ENCODE measurements at places on chromosomes 5 and 9.

DNA sequence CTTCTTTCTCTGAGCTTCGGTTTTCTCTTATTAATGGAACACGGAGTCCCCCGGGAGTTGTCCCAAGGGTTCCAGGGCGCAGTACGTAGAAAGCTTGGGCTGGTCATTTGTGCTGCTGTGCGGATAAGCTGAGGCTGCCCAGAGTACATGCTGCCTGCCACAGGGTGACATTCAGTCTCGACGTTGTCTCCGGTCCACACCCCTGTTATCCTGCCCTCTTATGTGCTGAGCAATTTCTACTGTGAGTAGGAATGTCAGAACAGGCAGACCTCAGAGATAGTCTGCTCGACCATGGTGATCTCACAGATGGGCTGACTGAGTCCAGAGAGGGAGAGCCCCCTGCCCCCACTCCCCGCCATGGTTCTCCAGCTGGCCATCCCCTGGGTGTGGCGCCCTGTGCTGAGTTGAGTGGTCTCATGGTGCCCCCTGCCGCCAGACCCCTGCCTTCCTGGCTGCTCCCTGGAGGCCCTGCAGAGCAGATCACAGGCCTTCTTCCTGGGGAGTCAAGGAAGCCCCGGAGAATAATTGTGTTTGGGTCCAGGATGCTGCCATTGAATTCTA lies 124.0 kb downstream of the RGS3 start:
- DNase-seq = no peak

GRCh38 chr5:39159811-39160490 lies 59.4 kb downstream of the FYB1 start:
- DNase-seq = no peak

DNA sequence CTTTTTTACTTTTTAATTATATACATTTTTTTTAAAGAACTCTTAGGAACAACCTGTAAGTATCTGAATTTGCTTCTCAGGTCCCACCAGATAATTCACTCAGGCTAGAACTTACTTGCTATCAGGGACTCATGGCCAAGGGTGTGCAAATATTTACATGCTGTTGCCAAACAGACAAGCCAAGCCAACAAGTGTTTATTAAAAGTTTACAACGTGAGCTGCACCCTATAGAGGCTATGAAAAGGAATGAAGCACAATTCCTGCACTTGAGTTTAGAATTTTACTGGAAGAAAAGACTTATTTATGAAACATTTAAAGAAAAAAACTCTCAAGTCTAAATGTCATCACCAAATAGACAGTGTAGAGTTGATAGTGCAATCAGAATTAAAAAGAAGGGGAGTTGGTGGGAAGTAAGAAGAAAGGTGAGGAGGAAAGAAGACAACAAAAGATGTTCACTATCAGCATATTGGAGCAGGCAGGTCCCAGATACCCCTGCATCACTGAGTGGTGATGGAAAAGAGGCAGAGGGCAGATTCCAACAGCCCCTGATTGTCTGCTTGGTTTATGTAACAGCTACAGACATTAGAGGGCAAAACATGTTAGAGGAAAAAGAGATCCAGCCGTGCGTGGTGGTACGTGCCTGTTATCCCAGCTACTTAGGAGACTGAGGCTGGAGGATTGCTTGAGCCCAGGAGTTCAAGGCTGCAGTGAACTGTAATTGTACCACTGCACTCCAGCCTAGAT lies 32.8 kb downstream of the SH3RF2 start:
- no peak for DNase-seq

DNA sequence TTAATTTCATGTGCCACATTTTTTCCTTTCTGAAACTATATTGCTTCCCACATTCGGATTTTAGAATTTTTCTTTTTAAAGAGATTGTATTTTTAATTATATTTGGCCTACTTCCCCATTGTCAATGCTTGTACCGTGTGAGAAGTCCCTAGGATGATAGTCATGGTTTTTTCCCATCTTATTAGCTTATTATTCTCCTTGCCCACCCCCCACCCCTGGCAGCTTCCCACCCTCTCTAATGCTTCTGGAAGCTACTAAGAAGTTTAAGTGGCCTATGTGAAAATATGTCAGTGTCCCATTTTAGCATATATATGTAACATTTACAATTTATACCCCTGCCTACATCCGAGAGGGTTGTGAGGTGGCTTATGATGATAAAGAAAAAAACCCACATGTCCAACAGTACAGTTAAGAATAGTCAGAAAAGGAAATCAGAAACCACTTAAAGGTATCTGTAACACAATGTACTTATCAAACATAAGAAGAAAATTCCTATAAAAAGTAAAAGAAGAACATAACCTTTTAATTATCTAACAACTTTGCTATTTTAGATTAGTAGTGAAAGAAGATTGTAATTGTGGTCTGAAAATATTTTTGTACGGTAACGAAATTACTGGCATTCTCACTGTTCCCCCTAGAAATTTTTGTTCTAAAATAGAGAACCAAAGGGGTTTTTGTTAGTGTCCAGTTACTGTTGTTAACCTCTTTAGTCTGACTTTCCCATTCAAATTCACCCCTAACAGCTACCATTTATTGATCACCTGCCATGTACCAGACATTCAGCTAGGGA lies 62.1 kb downstream of the SLC44A1 start:
- no peak for DNase-seq

DNA sequence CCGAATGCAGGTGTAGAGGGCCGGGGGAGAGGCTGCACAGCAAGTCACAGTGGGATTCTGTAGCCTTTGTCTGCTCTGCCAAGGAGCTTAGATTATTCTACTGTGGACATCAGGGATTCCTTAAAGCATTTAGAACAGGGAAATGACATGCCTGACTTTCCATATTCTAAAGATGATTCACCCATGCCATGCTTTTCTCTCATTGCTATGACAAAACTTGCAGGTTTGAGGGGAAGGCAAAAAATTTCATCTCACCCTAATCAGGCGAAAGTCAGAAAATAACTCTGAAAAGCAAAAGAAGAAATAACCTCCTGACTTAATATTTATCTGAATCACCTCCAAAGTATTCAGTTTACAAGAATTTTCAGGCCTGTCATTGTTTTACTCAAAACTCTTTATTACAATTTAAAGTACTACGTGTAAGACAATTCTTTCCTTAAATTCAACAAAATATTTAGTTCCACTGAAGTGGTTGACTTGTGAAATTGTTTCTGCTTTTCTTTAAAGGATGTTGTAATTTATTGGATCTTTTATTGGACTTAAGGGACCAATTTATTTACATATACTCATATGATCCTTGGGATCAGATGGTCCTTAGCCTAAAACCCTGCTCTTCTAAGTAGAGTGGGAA lies 30.0 kb upstream of the GAS1 start:
- peak; percentile 79 for DNase-seq

GRCh38 chr5:95235439-95235982 lies 49.4 kb downstream of the MCTP1 start:
- DNase-seq = no peak

GRCh38 chr5:171379961-171380360 lies 7.7 kb upstream of the NPM1 start:
- no peak for DNase-seq

DNA sequence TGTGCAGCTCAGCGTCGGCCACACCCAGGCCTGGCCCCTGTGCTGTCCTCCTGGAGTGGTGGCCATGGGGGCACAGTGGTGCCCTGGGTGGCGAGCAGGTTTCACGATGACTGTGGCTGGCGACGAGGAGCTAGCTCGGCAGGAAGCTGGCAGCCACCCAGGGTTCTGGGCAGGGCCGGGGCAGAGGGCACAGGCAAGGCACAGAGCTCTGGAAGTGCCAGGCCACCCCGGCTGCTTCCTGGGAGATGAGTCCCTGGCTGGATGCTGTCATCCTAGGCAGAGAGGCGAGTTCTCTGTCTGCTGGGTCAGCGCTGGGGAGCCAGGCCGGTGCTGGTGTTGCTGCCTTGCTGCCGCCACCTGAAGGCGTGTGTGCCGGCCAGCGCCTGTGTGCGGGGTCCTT lies 51.7 kb downstream of the RXRA start:
- peak; percentile 37 for DNase-seq

DNA sequence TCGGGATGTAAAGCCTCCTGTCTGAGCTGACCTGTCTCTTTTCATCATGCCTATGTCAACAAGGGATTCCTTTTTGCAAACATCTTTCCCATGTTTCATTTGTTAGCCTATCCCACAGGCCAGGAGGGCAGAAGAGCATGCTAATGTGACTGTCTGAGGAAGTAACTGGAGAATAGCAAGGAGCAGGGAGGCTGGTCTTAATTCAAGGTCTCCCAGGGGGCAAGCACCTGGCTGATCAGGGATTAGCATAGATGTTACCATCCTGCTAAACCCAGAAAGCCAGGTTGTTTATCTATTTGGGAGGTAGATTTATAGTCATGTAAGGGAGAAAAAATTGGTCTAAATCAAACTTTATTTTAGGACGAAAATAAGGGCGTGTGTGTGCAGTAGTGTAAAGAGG lies 36.7 kb upstream of the MAP1B start:
- no peak for DNase-seq

DNA sequence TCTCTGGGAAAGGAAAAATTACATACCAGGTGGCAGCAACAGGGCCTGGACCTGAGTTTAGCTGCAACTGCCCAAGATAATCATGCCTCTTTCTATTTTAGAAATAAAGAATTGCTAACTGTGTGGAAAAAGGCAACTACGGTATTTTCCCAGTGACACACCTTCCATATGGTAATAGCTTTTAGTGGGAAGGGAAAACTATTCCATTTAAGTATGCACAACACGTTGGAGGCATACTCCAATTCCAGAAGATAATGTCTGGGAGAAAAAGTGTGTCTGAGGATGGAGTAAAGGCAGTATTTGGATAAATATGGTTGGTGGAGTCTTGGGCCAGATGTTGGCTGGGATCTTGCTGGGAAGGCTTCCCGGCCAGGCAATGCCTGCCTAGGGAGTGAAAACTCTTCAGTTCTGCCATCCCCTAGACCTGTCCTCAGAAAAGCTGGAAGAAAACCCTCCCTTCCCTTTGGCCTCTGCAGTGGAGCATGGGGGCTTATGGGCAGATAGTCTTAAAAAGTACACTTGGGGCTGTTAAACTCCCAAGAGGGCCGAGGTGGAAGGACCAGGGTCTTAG lies 40.6 kb downstream of the SH3PXD2B start:
- no peak for DNase-seq

DNA sequence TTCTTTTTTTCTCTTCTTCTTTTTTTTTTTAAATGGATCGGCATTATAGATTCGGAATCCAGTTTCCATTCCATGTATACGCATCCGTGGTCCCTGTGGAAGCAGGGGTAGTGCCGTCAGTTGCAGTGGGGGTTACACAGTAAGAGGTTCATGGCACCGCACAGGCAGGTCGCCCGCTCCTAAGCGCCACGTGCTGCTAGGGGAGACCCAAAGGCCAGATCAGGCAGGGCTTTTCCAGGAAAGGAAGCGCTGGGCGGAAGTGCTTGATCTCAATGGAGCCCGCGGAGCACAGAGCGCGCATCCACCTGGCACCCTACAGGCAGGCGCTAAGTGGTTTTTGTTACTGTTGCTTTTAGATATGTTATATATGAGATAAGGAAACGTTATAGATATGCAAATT lies 174.8 kb upstream of the OR13F1 start:
- no peak for DNase-seq

DNA sequence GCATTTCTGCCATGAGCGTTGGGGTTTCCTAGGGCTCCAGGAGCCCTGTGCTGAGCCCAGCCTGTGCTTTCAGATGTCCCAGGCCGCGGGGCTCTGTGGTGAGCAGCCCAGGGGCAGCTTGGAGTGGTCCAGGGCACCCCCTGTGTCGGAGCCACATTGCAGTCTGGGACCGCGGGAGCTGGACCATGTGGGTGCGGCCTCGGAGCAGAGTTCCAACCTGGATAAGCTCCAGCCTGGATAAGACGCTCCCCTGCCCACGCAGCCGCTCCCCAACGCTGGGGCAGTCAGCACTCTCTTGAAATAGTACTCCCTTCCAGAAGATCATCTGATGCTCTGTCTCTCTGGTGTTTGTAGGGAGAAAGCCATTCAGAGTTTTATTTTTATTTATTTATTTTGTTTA lies 111.1 kb downstream of the WNK2 start:
- DNase-seq = no peak

DNA sequence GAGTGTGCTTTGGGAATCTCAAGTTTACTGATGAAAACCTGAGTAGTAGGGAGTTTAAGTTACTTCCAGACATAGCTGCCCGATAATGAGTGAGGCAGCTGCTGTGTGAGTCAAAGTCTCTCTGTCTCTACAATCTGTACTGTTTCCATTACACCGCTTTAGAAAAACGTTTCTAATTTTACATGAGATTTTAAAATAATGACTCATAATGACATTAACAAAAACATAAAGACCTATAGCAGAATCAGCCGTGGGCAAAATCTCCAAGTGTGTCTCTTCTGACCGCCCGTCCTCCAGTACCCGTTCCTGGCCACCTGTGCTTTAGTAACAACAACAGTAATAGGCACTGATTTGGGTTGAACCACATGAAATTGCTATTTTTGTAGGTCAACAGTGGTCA lies 69.6 kb upstream of the PRRC1 start:
- peak; percentile 91 for DNase-seq

GRCh38 chr5:20105915-20106314 lies 117.9 kb upstream of the CDH18 start:
- no peak for DNase-seq

DNA sequence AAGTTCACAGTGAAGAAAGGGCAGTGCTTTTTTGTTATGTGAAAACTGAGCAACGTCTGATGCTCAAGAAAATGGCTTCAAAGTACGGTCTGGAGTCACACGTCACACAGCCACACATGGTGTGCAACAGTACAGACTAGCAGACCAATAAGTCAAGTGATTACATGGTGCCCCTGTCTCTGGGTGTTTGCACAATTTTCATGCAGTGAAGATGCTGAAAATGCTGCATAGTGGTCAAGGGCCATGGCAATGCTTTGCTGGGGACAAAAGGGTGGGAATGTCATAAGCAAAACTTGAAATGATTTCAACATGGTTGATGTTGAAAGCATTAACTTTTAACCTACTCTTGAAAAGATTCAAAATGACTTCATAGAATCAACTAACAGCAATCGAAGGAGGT lies 231.2 kb downstream of the EBF1 start:
- no peak for DNase-seq

GRCh38 chr5:150457121-150457520 lies 7.6 kb upstream of the RPS14 start:
- DNase-seq = no peak

DNA sequence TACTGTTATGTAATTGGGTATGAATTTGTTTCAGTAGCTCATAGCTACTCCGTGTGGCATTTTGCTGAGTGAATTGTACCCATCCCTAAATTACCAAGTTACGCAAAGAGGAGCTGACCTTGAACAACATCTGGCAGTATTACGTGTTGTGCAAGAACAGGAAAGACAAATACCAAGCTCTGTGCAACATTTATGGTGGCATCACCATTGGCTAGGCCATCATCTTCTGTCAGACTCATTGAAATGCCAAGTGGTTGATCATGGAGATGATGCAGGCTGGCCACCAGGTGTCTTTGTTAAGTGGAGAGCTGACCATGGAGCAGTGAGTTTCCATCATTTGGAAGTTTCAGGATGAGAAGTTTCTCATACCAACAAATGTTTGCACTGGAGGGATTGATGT lies 15.0 kb downstream of the ZSWIM6 start:
- DNase-seq = no peak

GRCh38 chr9:113241161-113241560 lies 19.8 kb downstream of the SLC31A1 start:
- no peak for DNase-seq

- no peak for DNase-seq
Measured at GRCh38 chr9:106887066-106887465, 24.1 kb downstream of the ZNF462 start.
